ENCODE measurements at places on chromosomes 4 and X. TPM values are rescaled to one million over a fixed set of nuclear protein-coding genes. Genes with fewer than 3 reads are reported as not detected.

The FGFBP2 gene
- total RNA-seq, result 0.33 TPM

GRCh38 chrX:3384327-3384726 lies 37.9 kb upstream of the MXRA5 start:
- no peak overlapping the region for H3K4me3 ChIP-seq
- H3K36me3 ChIP-seq, result no peaks in the 10 kb centered on the region
- DNase-seq, result no peak
- no peak overlapping the region for H3K27ac ChIP-seq
- H3K27me3 ChIP-seq, result no peaks in the 10 kb centered on the region
- H3K4me1 ChIP-seq, result no peaks in the 10 kb centered on the region

The SULT1E1 gene
- not detected for total RNA-seq

GRCh38 chrX:134365904-134366303 lies 94.1 kb upstream of the HPRT1 start:
- H3K4me1 ChIP-seq, result no peaks in the 10 kb centered on the region
- H3K36me3 ChIP-seq, result no peaks in the 10 kb centered on the region
- no peaks in the 10 kb centered on the region for H3K27me3 ChIP-seq
- H3K4me3 ChIP-seq, result no peak overlapping the region

GRCh38 chrX:140355922-140356321 lies 148.9 kb downstream of the SOX3 start:
- H3K27me3 ChIP-seq, result no peaks in the 10 kb centered on the region
- no peak overlapping the region for H3K27ac ChIP-seq
- no peaks in the 10 kb centered on the region for H3K36me3 ChIP-seq
- H3K4me1 ChIP-seq, result no peaks in the 10 kb centered on the region
- no peak for DNase-seq

The P2RY10 gene
- not detected for total RNA-seq

DNA sequence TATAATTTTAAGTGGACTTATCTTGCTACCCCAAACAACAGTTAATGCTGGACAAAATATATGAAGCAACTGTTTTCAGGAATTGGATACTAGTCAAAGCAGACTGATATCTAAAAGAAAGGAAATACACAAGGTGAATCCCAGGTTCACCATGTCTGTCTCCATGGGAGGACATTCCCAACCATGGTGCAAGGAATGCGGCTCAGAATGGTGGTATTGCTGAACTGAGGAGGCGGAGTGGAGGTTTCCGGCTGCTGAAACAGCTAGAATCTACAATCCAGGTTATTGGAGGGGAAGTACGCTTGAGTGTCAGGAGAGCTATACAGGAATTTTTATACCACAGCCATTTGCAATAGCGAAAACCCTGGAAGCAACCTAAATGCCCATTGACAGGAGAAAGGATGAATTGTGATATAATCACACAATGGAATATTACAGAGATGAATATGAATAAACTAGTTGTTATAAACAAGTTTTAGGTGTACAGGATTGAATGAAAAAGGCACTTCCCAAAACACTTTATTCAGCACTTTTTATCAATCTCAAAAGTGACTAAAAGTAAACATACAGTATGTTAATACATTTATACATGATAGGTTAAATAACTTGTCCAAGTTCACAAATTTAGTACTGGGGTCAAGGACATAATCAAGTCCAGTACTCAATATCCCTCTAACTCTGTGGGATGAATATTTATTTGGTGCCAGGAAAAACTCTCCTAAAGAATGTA lies 9.0 kb downstream of the HMGB2 start:
- peaks cover 31% of the 10 kb centered on the region for H3K36me3 ChIP-seq
- H3K27ac ChIP-seq, result no peak overlapping the region
- H3K27me3 ChIP-seq, result no peaks in the 10 kb centered on the region
- H3K4me1 ChIP-seq, result peaks cover 5% of the 10 kb centered on the region
- H3K4me3 ChIP-seq, result no peak overlapping the region
- no peak for DNase-seq

The RIBC1 gene
- total RNA-seq, result 1.1 TPM

The CLCN4 gene
- 2.5 TPM for total RNA-seq

GRCh38 chr4:94156826-94157225 lies 50.8 kb upstream of the SMARCAD1 start:
- no peak for DNase-seq
- H3K4me3 ChIP-seq, result no peak overlapping the region
- H3K36me3 ChIP-seq, result no peaks in the 10 kb centered on the region
- no peaks in the 10 kb centered on the region for H3K4me1 ChIP-seq
